ENCODE measurements at places on chromosomes 1 and 21.

- no peak for DNase-seq
These were observed 71.2 kb upstream of the ECE1 start for GRCh38 chr1:21361506-21361905.

GRCh38 chr1:169090900-169091311 is 15.6 kb upstream of the ATP1B1 start:
- DNase-seq: no peak

DNA sequence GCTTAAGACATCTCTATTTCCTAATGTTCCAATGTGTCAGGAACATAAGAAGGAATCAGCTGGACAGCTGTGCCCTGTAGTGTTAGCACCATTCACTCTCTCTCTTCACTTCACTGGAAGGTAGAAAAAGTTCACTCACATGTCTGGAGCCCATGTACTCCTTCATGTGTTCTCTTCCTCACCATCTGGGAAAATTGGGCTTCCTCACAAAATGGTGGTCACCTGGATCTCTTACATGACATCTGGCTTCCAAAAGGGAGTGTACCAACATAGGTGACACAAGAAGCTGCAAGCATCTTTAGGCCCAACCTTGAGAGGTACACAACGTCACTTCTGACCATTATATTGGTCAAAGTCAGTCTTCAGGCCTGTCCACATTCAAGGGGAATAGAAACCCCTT is 882.6 kb downstream of the LTN1 start:
- DNase-seq: no peak

DNA sequence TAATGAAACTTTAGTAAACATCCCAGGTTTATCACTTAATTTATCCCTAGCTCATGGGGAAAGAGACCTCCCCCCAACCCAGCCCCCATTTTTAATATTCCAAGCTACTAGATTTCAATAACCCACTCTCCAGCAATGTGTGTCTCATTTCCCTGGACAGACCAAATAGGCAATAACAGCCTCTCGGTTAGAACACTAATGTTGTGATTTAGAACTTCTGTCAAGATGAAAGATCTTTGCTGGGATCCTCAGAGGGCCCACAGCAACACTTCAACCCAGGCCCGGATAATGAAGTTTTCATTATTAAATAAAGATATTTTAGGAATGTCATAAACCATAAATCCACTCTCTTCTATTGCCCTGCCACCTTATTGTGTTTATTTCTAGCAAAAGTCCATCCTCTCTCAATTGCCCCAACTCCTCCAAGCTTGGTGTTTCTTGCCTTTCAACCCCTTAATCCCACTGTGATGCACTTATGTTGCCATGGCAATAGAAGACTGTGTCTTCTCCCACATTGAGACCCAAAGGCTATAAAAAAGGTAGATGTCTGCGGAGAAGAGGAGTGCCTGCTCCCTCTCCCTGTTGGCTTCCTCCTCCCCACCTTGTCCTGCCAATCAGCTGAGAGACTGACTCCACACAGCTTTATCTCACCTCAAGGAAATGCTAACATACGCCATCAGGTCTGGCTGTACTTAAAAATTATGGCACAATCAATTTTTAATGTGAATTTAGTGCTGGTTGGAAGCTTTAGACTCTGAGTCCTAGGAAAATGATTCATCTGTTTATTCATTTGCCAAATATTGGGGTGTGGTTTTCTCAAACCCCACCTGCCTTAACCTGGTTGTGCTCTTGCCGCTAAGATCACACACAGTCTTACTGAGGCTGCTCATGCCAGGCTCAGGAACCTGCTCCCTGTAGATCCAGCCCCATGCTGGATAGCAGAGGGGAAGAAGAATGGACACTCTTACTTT is 258.3 kb upstream of the CAMK1G start:
- no peak for DNase-seq

- DNase-seq: no peak
These were observed 7.0 kb downstream of the SLC30A1 start for GRCh38 chr1:211571998-211572397.

DNA sequence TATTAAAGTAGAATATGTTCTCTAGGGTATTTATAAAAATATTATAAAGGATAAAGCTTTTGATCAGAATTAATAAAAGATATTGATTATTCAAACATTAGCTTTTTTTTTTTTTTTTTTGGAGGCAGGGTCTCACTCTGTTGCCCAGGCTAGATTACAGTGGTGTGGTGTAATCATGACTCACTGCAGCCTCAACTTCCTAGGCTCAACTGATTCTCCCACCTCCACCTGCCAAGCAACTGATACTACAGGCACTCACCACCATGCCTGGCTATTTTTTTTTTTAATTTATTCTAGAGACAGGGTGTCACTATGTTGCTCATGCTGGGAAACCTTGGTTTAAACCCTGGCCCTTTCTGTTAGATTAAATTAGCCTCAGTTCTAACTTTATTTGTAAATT is 188.3 kb downstream of the CLEC20A start:
- no peak for DNase-seq

DNA sequence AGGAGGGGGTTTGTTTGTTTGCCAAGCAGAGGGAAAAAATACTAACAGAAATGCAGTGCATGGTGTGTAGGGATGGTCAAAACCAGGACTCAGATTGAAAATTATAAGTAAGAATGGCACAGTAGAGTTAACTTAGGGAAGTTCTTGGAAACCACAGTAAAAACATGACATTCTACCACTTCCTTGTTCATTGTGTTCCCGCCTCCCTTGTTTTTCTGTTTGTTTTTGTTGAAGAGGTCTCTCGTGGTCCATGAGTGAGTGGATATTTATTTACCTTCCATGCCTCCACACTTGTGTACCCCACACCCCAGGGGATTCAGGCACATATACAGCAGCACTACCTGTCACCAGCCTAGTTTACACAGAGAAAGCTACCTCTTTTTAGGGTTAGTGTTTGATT is 69.6 kb downstream of the OLFML2B start:
- DNase-seq: no peak

GRCh38 chr1:26126321-26127084 is 14.9 kb downstream of the PDIK1L start:
- DNase-seq: no peak

- DNase-seq: no peak
These were observed 69.8 kb downstream of the RAP1GAP start for GRCh38 chr1:21599402-21599801.

DNA sequence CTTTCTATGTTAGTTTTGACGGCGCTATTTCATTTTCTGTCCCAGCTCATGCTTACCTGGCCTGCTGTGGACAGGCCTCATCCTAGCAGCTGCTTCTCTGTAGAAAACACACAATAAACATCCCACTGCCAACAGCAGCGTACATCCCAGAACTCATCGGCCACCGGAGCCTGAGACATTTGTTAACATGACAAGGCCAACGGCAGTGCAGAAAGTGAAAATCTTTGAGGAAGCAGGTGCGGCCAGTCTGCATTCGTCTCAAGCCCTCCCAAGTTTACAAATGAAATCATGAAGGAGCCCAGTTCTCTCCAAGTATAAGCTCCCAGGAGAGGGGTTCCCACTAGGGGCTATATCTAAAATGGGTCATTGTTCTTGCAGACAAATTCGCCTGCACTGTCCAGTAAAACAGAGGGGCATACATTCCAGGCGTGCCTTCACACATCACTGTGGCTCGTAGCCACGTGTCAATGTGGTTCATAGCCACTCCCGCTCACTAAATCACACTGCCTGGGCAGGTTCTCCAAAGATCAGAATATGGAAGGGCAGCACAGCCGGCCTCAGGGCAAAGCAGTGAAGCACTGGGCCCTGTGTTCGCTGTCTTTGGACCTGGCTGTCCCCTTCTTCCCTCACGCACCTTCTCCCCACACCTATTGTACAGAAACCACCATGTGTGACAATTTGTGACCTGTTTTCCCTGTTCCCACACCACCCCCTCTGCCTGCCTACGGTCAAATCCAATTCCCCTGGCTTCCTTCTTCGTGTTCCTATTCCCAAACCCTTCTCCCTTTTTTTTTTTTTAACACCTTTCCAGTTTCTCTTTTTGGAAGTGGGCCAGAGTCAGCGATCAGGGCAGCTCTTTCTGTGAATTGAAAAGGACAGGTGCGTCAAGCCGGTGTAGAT is 27.0 kb upstream of the ABCG1 start:
- no peak for DNase-seq

GRCh38 chr1:207787776-207788175 is 35.9 kb downstream of the CD46 start:
- DNase-seq: no peak

DNA sequence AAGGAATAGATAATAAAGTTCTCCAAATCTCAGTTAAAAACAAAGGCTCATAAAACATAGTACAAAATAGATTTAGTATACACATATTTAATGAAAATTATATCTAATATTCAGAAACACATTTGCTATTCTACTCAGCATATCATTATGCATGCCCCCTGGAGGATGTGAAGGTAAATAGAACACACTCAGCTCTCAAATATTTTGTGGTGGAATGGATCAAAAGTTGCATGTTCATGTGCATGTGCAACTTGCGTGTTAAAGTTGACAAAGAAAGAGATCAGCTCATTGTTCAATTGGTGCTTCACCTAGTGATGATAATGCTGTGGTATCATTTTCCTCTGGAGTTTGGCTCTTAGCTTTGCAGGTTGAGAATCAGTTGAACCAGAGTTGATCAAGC is 4.9 kb upstream of the ZNF644 start:
- DNase-seq: no peak

DNA sequence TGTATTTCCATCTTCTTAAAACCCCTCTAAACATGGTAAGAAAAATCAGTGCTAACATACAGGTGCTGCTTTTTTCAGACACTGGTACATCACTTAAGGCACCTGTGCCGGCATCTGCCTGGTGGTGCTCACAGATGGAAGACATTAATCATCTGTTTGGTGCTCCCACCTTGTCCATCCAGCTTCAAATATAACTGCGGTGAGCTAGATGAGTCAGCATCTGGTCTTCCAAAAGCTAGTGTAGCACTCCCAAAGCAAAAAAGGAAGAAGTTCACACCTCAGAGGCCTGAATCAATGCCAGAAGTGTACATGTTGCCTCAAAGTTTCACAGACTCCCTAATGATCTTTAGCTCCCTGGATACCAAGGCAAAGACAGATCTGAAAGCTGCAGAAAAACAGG is 44.4 kb downstream of the TM2D1 start:
- no peak for DNase-seq

GRCh38 chr1:200121421-200121820 is 93.9 kb downstream of the NR5A2 start:
- no peak for DNase-seq

- DNase-seq: no peak
These were observed 49.0 kb downstream of the NRIP1 start for GRCh38 chr21:15015622-15016471.

DNA sequence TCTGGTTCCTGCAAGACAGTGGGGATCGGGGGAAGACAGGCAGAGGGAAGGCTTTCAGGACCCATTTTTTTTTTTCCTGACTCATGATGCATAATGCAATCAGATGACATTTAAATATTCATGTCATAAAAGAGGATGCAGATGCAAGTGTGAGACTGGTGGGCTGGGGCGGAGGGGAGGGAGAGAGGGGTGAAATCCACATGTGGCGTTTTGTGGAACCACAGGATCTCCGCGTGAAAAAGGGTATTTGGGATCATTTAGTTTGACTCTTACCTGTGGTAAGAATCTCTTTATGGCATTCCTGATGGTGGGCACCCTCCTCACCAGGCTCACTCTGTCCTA is 249.3 kb upstream of the CSF3R start:
- DNase-seq: no peak

- DNase-seq: no peak
These were observed 2.5 kb downstream of the LHX4 start for GRCh38 chr1:180232521-180233043.

- DNase-seq: no peak
These were observed 367.4 kb downstream of the DISC1 start for GRCh38 chr1:231993968-231994455.

DNA sequence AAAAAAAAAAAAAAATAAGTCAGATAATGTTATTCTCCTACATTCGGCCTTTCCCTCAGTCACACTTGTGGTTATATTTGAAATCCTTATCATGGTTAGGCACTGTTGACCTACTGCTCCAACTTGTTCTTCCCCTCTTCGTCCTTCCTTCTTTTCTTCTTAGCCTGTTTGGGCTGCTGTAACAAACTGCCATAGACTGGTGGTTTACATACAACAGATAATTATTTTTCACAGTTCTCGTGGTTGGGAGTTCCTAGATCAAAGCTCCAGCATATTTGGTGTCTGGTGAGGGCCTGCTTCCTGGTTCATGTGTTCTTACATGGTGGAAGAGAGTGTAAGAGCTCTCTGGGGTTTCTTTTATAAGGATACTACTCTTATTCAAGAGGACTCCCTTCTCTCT is 73.4 kb downstream of the RABGAP1L start:
- no peak for DNase-seq

DNA sequence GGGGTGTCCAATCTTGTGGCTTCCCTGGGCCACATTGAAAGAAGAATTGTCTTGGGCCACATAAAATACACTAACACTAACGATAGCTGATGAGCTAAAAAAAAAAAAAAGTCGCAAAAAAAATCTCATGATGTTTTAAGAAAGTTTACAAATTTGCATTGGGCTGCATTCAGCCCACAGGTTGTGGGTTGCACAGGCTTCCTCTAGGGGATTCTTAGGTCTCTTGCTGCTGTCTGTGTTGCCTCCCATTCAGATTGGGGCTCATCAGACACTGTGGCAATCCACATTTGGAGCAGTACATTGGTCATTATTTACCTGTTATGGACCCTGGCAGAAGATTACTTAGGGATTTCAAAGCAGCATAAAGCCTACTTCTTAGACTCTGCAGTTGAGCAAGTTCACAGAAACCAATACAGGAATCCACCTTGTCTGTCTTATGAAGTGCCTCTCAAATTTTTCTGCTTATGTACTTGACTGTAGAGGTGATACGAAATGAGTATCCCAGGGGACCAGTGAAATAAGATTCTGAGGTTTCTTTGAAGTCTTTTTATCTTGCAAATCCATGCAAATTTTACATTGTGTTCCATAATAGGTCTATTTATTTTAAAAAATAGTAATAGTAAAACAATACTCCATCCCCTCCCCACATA is 205.5 kb downstream of the RPS6KC1 start:
- no peak for DNase-seq

- no peak for DNase-seq
These were observed 13.3 kb upstream of the SAMD11 start for GRCh38 chr1:910311-910880.

GRCh38 chr1:35656863-35657232 is 15.5 kb upstream of the PSMB2 start:
- no peak for DNase-seq

Measured in stimulated activated CD4-positive, alpha-beta T cell treated with anti-CD3 and anti-CD28 coated beads, Interleukin-1b, Interleukin-23, amount 100 ng/mL, for 24 hours (primary cell).